ENCODE measurements at places on chromosomes 7 and 10.

GRCh38 chr10:77165445-77166208 is 472.0 kb downstream of the KCNMA1 start:
- DNase-seq = peak; percentile 5

DNA sequence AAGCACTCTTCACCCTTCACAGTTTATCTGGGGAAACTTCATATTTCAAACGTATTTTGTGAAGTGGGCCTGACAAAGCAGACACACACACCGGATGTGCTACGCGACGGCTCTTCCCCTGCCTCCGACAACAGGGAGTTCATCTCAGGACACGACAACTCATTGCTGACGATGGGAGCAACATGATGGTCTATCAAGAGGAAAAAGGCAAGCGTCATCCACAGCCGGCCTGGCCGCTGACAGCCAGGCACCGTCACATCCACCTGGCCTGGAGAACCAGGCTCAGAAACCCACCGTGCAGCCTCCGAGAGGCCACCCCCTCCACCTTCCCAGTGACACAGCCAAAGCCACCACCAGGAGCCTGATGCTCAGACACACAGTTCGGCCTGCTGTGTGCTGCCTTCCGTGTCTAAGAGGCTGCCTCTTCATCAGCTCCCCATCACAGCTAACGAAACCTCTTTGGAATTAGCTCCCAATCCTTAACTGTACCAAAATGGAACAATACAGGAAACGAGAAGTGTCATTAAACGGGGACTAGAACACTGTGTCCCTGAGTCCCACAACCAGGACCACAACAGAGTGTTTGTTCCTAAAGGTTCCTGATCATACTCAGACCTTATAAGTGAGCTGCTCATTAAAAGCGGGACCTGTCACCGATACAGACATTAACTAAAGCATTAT is 76.7 kb downstream of the SFMBT2 start:
- no peak for DNase-seq

- DNase-seq = no peak
Observed at GRCh38 chr10:1630304-1630703, 107.0 kb downstream of the ADARB2 start.

- no peak for DNase-seq
Observed at GRCh38 chr10:64086083-64086767, 565.0 kb downstream of the REEP3 start.

DNA sequence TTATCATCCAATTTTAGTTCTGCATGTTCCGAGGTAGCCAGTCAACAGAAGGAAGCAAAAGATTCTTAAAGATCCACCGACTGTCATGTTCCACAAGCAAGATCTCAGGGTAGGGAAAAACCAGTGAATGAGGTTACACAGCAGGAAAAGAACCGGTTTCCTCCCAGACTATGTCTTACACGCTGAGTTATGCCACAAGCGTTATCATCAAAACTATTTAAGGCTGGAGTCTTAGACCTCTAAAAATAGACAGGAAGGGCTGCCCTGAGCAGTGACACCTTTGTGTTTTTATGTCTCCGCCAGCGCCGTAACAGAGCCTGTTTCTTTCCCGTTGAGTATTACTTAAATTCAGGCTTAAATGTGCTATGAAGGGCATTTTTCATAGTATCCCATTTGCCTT is 48.3 kb downstream of the PROSER2 start:
- DNase-seq = no peak

GRCh38 chr10:94192333-94192732 is 170.4 kb downstream of the NOC3L start:
- no peak for DNase-seq

GRCh38 chr7:90720984-90721760 is 125.1 kb downstream of the CDK14 start:
- DNase-seq = no peak

DNA sequence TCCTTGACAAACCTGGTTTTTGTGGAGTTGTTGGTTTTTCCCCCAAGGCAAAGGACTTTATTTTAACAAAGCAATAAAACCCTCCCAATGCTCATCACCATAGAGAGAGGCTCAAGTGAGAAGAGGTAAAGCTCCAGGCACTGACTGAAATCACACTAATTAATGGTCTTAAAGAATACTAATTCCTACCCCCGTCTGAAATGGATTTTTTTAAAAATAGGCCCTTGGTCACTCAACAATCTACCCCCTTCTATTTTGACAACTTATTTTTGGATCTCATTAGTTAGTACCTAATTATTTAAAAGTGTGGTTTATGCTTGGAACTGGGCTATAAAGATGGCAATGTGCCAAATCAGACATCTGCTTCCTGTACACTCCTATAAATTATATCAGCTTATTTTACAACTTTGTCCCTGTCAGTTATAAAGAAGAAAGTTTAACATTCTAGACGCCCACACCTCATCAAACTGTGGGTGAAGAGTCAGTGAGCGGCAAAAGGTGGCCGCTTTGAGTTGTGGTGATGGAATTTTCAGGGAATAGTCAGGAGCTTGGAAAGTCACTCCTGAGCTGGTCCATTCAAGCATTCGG is 10.6 kb downstream of the GLI3 start:
- DNase-seq = no peak

- no peak for DNase-seq
Observed at GRCh38 chr10:14173391-14173705, 157.4 kb downstream of the FRMD4A start.

GRCh38 chr10:34746094-34746493 is 69.0 kb downstream of the PARD3 start:
- DNase-seq = no peak

- DNase-seq = no peak
Observed at GRCh38 chr10:61835946-61836887, 65.3 kb upstream of the ARID5B start.

DNA sequence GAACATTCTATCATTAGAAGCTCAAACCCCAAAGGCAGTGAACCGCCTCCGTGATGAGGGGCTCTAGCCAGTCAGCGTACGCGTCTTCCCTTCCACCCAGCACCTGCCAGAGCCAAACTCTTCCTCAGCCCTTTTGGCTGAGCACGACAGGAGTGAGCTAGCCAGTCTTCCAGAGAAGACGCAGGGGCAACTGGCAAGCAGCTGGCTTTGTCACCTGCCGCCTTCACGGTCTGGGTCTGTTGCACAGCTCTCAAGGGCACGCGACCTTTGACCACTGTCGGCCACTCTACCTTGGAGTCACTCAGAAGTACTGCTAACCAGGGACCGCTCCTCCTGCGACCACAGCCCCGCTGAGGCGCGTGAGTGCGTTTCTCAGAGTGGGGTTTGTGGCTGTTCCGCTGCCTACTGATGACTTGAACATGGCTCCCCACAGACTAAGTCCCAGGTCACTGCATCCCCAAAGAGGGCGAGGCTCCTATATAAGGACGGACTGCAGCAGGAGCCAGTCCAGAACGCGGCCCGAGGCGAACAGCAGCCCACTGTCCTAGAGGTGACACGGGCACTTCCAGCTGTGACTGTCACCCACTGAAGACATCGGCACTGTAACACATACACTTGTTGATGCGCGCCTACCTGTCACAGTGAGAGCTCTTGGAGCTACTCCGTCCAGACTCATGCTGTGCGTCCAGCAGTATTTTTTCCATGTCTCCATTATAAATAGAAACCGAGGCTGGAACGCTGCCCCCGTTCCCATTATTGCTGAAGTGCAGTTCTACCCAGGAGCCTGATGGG is 8.4 kb downstream of the BNIP3 start:
- no peak for DNase-seq

- DNase-seq = no peak
Observed at GRCh38 chr10:64635906-64636305, 1114.7 kb downstream of the REEP3 start.

DNA sequence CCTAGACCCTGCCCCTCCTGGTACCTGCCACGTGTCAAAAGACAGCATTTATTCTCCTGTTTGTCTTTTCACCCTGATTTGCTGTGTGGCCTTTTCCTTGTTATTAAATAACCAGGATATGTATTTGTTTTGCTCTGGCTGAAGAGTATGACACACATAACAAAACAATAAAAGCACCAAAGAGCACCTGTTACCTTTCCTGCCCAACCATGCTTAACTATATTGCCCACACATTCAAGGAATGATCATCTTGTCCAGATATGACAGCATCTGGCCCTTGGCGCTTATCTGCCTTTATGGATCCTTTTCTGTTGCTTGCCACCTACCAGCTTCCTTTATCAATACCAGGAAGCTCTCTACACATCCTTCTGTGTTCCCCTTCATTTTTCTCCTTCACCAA is 357.7 kb downstream of the FGFR2 start:
- DNase-seq = no peak

GRCh38 chr10:70084189-70084588 is 31.5 kb downstream of the MACROH2A2 start:
- no peak for DNase-seq

DNA sequence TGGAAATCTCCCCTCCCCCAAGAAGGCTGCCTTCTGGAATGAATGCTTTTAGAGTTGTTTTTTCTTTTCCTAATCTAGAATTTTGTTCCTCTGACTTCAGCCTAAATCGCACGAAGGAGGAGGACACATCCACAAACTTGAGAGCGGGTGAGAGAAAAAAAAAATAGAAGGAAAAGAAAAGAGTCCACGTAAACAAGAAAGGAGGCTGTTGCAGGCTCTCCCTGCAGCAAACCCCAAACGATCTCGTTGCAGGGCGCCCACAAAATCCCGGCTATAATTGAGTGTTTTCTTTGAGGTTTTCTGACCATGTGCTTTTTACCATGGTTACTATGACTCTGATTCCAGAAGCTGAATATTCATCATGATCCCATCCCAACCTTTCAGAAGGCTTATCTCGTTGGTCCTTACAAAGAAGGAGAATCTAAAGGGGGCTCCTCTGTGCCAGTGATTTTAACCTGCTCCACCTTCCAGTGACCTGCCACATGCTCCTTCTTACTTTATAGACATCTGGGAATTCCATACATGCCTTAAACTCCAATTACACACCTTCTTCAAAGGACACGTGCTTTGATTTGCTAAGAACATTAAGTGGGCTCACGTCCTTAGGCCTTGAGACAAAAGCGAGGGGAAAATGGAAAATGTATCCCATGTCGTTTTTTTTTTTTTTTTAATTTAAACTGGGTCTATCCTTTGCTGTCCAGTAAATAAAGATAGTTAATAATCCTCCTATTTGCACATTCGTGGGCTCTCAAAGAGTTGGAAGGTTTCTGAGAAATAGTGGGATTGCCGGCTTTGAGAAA is 5.8 kb downstream of the TWIST1 start:
- no peak for DNase-seq

GRCh38 chr10:98516352-98516751 is 69.6 kb upstream of the HPS1 start:
- no peak for DNase-seq

DNA sequence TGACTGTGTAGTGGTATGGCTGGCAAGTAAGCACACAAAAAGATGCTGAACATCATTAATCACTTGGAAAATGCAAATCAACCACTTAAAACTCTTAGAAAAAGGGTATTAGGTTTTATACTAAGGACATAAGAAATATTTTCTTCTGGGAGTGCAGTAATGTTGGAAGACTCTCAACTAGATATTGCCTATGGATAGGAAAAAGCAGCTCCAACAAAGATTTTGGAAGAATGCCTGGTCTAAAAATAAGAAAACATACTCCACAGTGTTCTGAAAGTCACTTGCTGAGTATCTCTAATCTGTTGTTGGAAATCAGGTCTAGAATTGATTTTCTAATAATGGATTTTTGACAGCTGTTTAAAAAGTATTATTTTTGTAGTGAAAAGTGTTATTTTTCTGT is 50.8 kb upstream of the PHYHIPL start:
- no peak for DNase-seq

Data from activated CD4-positive, alpha-beta T cell treated with anti-CD3 and anti-CD28 coated beads, Interleukin-2, amount 50 U/mL, for 48 hours (primary cell).